ENCODE measurements at places on chromosomes 11 and 22.

DNA sequence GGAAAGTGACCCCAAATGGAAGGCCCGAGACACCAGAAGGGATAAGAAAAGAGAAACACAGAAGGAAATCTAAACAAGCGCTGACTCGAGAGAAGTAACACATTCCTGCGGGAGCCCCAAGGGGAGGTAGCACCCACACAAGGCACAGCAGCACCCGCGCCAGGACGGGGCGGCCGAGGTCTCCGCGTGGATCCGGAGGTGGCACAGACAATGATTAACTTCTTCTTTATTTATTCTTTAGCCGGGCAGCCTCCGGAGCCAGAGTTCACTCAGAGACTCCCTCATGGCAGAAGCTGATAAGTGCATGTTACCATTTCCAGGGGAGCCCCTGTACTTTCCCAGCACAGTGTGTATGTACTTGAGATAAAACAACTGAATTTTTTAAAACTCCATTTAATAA is 5.1 kb downstream of the TOLLIP start:
- DNase-seq: no peak

DNA sequence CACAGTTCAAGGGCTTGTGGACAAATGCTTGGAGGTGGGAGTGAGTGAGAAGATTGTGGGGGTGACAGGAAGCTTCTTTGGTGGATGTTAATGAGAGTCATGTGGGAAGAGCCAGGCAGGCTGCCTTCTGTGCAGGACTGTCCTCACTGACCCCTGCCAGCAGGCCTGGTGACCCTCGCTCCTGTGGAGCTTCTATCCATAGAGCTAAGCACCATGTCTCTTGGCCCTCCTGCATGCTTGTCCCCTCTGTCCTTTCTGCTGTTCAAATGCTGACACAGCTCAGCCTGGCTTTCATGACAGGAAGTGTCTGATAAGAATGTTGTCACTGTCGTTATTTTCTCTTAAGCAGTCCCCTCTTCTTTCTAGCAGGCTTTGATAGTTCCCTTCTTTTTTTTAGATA is 37.6 kb downstream of the NAT10 start:
- DNase-seq: no peak

GRCh38 chr11:69212798-69213110 is 57.0 kb downstream of the SMIM38 start:
- no peak for DNase-seq

- DNase-seq: no peak
Observed at GRCh38 chr22:20807315-20807752, 33.4 kb downstream of the SERPIND1 start.

DNA sequence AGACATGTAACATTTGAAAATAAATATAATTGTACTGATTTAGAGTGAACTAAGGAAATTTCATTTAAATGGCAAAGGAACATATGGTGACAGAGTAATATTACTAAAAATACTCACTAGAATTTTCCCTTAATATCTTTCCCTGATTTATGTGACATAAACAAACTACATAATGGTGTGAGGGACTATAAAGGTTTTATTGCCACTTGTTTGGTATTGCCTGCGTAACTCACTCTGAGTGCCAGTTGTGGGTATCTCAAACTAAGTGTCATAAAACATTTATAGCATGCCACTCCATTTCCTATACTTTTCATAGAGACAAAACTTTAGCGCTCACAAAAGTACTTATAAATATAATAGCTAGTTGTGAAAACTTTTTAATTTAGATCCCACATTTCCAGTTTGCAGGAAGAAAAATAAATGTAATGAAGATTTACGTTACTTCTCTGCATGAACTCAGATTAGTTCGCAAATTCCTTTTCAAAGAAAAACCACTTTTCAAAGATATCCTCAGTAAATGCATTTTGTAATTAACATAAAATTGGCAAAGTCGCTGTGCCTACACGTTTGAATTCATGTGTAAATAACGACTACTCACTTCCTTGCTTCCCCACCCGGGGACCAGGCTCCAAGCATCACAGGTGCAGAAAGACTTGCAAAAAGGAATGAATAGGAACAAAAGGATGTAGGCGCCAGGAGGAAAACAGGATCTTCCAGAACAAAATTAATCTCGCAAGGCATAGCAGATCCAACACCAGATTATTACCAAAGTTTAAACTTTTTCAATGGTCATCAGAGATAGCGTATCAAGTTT is 1.6 kb upstream of the QSER1 start:
- no peak for DNase-seq

DNA sequence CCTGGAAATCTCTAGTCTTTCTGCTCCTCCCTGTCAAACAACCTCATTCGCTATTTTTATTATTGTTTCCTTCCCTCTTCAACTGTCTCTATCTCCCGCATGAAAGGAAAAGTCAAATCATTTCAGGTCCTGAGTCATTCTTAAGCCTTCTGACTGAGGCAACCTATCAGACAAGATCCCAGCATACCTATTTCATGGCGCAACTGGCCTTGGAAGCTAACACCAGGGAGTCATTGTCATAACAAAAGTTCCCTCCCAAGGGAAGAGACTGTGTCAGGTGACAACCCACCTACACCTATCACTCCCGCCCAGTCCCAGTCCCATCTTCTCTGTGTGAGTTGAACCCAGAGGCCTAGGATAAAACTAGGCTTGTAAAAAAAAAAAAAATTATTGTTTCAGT is 10.2 kb upstream of the ARHGAP42 start:
- no peak for DNase-seq

DNA sequence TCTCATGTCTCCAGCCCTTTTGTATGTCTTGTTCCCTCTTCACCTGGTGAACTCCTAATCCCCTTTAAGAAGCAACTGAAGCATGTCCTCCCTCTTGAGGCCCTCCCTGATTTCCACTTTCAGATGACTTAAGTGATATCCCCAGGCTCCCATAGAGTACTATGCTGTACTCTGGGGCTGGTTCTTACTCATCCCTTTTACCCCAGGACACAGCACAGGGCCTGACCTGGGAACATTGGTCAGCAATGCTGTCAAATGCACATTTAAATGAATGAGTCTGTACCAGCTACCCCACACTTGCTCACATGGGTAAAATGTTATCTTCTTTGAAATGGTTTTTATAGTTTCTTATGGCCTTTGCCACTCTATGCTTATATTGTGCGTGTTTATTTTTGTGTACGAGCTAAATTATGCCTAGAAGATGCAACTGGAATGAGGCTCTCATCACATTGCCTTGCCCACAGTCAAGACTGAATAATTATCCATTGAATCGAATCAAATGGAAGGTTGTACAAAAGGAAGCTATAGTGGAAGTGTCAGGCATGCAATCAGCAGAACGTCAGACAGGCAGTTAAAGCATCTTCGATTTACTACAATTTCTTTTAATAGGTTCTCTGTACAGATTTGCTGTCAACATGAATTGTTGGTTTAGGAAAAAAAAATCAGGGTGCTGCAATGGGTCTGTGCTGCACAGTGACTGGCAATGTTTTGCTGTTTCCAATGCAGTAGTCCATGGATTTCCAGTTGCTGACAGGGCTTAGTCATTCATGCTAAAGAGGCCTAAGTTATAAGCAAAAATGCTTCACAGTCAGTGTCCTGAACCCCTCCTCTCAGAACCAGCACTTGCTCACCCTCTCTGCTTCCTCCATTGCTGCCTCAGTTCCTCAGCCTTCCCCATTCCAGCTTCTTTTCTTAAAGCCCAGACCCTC is 79.5 kb downstream of the PARVA start:
- DNase-seq: no peak

GRCh38 chr22:26481694-26482093 is 1.9 kb downstream of the HPS4 start:
- DNase-seq: no peak

- no peak for DNase-seq
Observed at GRCh38 chr11:112303616-112304015, 43.0 kb upstream of the PLET1 start.

DNA sequence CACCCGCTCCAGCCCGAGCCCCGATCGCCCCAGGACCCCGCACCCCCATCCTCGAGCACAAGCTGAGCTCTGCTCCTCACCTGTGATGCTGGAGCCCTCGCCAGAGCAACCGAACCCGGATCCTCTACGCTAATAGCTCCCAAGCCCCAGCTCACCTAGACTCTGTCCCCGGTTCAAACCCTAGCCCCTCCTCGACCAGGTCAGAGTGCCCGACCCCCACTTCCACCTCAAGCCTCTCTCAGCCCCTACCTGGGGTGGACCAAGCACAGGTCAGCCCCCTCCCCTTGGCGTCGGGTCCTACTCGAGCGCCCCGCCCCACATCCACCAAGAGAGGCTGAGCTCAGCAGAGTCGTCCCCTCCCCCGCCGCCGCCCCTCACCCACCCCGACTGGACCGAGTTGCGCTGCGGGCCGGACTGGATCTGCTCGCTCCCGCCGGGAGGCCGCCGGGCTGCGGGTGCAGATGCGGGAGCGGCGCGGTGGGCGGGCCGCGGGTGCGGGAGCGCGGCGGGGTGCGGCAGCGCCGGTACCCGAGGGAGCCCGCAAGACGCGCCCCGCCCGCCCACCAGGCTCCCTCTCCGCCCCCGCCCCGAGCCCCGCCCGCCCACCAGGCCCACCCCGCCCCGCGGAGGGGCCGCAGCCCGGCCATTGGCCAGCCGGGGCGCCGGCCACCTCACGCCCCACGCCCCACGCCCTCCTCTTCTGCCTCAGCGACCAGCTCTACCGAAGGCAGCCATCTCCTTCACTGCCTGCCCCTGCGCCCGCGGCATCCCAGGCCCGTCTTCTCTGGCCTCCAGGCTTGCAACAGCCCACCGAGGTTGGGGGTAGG is 577 bp upstream of the DKK3 start:
- DNase-seq: no peak

Measured in dermis microvascular lymphatic vessel endothelial cell (primary cell).